ENCODE measurements at places on chromosomes 3 and 15.

DNA sequence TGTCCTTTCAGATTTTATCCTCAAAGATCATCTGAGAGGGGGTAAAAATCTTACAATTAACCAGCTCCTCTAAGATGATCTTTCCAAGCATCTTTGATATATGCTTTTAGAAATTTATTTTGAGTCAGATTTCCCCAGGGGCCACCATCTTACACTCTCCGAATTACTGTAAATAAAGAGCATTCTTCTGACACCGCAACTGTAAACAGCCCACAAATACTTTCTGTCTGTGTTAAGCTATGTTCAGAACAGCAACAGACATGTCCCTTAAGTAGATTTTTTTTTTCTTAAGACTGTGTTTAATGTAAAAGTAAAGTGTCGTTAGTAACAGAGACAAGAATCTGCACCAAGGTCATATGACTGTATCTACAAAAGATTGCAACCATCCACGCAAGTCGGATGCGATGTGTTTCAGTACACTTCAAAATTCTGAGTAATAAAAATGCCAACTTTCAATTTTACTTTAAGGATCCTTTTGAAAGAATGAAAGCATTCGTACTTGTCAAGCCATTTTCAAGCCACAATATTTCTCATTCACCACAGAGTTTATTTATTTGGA lies 159.0 kb upstream of the KCNH8 start:
- DNase-seq, result no peak

DNA sequence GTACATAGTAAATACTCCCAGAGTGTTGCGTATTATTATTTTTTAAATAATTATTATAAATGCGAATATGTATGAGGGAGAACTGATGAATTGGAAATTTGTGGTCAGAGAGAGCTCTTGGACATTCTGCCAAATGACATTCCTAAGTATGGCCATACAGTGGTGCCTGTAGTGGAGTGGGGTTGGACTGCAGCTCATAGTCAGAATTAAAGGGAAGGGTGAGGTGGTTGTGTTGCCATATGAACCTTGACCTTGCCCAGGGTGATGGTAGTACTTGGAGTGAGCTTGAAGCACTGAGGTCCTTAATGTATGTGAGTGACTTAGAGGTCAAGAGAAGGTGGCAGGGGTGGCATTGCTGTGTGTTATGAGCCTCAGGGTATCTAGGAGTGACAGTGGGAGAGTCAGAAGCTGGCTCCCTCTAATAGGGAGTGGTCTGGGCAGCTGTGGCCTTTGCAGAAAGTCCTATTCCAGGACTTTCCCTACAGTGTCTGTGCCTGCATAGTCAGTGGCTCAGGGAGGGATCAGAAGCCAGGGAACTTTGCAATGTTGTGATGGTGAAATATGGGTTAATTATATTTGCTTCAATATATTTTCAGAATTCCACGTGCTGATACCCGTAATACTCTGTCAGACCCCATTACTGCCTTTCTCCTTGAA lies 26.2 kb downstream of the PDE8A start:
- DNase-seq, result no peak

DNA sequence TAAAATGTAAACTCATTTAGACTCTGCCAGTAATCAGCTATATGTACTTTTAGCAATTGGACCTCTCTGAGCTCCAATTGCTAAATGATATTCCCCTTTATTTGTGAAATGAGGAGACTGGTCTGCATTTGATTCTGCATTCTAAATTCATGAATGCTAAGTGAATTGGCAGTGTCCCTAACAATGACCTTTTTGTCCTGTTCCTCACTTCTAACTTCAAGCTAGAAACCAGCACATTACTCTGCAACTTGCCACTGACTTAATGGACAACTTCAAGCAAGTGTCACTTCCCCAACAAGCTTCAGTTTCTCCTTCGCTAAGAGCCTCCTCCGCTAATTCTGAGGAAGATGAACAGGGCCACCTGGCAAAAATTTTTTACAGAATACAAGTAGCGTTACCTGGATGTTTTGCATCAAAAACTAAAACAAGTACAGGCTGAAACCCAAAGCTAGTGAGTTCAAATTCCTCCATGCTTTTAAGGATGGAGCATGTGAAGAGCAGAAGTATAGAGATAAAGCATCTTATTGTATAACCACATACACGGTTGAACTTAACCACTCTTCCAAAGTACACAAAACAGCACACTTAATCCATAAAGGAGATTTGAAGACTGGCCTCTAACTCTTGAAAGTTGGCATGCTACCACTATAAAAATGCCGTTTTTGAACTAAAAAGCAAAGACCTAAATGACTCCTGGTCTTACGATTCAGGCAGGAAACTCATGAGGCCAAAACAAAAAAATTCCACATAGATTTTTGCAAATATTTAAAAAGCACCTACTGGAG lies 207.6 kb downstream of the MAGI1 start:
- DNase-seq, result no peak

GRCh38 chr3:44041726-44042125 lies 200.0 kb upstream of the TOPAZ1 start:
- no peak for DNase-seq

GRCh38 chr3:149343951-149344350 lies 10.5 kb upstream of the TM4SF18 start:
- DNase-seq, result no peak

- no peak for DNase-seq
Observed at GRCh38 chr3:13783476-13783875, 96.4 kb downstream of the WNT7A start.

- DNase-seq, result no peak
Observed at GRCh38 chr3:31610700-31611275, 78.1 kb downstream of the STT3B start.

- DNase-seq, result no peak
Observed at GRCh38 chr3:182568261-182568660, 225.0 kb upstream of the ATP11B start.

GRCh38 chr3:112604536-112604935 lies 36.4 kb downstream of the CCDC80 start:
- DNase-seq, result no peak

GRCh38 chr15:70086636-70087035 lies 11.1 kb downstream of the TLE3 start:
- no peak for DNase-seq

GRCh38 chr3:128289534-128289933 lies 136.3 kb downstream of the EEFSEC start:
- no peak for DNase-seq

DNA sequence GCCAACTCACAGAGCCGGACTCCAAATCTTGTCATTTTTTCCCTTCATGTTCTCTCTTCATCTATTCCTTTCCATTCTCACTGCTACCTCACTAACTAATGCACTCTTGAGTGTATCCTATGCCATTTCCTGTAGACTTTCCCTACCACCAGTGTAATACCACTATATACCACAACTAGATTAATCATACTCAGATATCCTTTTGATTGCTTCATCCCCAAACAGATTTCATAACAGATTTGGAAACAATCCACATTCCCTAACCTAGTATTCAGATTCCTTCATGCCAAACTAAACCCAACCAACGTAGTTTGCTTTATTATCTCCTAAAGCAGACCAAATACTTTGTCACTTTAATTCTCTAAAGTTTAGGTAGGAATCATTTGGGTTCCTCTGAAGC lies 2.6 kb upstream of the PLOD2 start:
- no peak for DNase-seq

- DNase-seq, result no peak
Observed at GRCh38 chr15:81254277-81254915, 57.7 kb downstream of the IL16 start.

- no peak for DNase-seq
Observed at GRCh38 chr3:43892526-43892925, 201.8 kb downstream of the ABHD5 start.

GRCh38 chr3:26312816-26313215 lies 309.8 kb upstream of the LRRC3B start:
- DNase-seq, result no peak

- DNase-seq, result no peak
Observed at GRCh38 chr3:14524311-14524711, 15.8 kb downstream of the GRIP2 start.

DNA sequence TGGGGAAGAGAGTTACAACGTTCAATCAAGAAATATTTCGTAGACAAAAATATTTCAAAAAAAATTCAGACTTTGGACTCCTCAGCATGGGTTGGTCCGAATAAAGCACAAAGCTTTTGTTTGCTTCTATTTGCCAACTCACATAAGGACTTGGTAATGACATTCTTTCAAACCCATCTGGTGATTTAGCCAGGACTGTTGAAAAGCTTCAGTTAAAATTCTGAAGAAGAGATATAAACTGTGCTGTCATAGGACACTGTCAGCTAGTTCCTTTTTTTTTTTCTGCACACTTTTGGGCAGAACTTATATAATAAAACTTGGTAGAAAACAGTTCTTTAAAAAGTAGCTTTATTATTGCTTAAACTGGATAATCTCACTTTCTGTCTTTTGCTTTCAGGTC lies 660.8 kb upstream of the SGO1 start:
- no peak for DNase-seq

GRCh38 chr3:187669675-187670504 lies at the start of gene SST:
SST (minus strand) TSS chr3:187670394; CDS start chr3:187670291, 103 bp downstream.
- DNase-seq, result no peak

DNA sequence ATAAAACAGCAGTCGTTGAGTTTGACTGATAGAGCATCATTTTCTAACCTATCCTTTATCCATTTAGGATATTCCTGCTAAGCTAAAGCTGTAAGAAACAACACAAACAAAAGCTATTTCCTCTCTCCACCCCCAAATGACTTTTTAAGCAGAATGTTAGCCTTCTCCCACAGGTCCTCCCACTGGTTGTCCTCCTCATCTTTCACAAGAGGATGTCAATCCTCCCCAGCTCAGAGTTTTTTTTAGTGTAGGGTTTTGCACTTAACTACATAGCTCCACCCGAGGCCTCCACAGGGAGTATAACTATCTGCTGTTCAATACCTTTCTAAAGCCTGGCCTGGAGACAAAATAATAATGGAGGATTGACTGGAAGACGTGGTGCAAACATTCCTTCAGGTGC lies 7.8 kb downstream of the SETMAR start:
- no peak for DNase-seq

GRCh38 chr15:65796610-65797078 lies 4.6 kb upstream of the DENND4A start:
- DNase-seq, result no peak

DNA sequence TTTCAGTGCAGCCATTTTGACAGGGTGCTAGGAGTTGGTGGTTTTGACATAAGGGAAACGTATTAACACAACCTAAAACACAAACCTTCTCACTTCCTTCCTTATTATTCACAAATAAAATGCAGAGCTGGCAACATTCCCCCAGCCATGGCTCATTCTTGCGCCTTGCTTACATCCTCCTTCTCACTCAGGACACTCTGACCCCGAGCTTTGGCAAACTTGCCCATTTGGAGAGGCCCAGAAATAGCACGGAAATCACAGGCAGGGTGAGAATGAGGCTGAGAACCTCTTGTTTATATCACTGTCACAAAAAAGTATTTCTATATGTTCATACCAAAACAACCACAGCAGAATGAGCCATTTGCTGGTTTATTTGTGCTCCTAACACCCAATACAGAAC lies 244.3 kb downstream of the NTRK3 start:
- no peak for DNase-seq

GRCh38 chr15:41919201-41919820 lies 25.5 kb upstream of the SPTBN5 start:
- DNase-seq, result no peak

- no peak for DNase-seq
Observed at GRCh38 chr3:9732080-9732739, 675 bp downstream of the BRPF1 start.

- DNase-seq, result no peak
Observed at GRCh38 chr3:168040607-168041208, 55.0 kb downstream of the GOLIM4 start.

DNA sequence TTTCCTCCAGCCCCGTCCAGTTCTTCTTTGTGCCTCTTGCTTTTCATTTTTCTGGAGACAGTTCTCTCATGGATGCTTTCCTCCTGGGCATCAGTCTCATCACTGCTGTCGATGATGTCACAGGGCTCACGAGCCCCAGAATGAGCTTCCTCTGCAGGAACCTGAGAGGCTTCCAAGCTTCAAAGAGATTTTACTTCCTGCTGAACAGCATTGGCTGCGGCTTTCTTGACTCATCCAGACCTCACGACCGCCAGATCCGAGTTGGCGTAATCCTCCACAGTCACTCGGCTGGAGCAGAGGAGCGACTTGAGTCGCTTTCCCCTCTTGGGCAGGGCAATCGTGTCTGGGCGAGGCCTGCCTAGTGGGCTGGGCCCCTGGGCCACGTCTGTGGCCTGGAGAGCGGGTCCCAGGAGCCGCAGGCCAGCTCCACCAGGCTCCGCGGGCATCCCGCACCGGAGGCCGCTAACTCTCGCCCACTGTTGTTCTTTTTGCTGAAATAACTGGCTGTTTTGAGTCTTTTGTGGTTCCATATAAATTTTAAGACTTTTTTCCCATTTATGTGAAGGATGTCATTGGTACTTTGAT lies 20.8 kb upstream of the FAN1 start:
- DNase-seq, result no peak

DNA sequence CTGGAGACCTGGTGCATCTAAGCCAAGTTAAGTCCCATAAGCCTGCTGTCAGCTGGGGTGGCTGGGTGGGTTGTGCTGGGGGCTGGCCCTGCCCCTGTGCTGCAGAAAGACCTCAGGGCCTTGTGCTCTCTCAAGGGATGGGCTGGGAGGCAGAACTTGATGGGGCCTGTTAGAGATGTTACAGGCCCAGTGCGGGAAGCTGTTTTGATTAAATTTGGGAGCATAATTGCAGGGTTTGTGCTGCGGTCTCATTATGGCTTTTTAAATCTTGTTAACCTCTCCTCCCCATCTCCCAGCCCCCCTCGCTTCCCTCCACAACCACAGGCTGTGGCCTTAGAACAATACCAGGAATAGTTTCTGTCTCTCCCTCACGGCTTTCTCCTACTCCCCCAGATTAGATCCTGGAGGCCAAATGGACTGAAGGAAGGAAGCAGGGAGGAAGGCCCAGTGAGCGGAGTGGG lies 87.6 kb upstream of the TLE3 start:
- no peak for DNase-seq

- no peak for DNase-seq
Observed at GRCh38 chr15:41276831-41277230, 45.8 kb downstream of the CHP1 start.

GRCh38 chr3:66165660-66166059 lies 55.1 kb upstream of the SLC25A26 start:
- DNase-seq, result no peak

DNA sequence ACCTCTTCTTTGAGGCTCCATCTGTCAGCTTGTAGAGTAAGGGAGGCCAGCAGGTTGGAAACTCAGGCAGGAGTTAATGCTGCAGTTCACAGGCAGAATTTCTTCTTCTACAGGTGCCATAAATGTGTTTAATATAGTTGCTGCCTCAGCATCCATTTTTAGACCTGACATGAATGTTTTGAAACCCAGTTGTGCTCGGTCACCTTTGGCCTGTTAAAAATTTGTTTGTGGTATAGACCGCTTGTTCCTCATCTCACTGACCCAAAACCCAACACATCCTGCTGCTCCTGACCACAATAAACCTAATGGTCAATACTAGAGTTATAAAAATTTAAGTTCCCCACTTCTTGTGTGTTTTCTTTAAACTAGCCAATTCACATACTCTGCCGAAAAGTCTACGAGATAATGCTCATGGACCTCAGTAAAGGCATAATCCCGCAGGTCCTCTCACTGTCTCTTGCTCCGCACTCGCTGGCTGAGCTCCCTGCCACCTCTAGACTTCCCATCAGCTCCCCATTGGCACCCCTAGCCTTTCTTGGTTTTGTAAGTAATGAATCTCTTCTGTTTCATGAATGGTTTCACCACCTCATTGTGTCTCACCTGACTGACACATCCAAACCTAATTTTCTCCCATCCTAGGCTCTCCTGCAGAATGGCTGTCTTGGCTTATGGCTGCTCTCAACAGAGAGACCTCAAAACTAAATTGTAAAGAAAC lies 138.5 kb upstream of the STRIT1 start:
- no peak for DNase-seq
